ENCODE measurements at places on chromosomes 1 and 21.

DNA sequence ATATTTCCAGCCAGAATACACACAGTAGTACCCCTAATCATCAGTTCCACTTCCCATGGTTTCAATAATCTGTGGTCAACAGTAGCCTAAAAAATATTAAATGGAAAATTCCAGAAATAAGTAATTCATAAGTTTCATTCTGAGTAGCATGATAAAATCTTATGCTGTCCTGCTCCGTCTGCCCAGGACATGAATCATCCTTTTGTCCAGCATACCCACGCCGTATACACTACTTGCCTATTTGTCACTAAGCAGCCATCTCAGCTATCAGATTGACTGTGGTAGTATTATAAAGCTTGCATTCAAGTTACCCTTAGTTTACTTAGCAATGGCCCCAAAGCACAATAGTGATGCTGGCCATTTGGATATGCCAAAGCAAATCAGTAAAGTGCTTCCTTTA, 118.7 kb downstream of the SLC5A9 start:
- DNase-seq, result no peak

DNA sequence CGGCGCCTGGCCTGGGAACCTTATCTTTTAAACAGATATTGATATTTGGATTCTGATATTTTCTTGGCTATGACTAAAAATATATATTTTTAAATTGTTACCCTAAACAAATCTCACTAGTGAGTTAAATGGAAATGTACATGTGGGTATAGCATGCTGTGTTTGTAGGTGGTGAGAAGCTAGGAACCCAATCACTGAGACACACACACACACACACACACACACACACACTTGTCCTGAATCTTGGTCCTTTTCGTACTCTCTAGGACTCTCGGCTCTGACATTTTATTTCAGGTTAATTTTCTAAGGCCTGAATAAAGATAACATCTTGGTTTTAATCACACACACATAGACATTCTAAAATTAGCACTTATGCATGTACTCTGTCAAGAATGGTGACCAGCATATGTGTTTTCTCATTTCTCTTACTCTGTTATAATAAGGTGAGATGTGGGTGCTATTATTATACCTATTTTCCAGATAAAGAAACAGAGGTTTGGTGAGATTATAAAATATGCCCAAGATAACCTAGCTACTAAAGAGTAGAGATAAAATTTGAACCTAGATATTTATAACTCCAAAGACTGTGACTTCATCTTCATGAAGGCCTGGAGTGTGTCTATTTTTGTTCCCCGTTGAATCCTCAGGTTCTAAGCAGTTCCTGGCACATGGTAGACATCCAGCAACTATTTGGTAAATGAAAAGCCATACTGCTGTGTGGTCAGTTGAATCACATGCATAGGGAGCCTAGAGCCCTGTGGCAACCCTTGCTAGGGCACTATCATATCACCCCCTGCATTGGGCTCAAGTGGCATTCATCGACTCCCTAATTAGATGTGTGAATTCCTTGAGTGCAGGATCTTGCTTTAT, 85.0 kb upstream of the RAB3GAP2 start:
- DNase-seq, result no peak

DNA sequence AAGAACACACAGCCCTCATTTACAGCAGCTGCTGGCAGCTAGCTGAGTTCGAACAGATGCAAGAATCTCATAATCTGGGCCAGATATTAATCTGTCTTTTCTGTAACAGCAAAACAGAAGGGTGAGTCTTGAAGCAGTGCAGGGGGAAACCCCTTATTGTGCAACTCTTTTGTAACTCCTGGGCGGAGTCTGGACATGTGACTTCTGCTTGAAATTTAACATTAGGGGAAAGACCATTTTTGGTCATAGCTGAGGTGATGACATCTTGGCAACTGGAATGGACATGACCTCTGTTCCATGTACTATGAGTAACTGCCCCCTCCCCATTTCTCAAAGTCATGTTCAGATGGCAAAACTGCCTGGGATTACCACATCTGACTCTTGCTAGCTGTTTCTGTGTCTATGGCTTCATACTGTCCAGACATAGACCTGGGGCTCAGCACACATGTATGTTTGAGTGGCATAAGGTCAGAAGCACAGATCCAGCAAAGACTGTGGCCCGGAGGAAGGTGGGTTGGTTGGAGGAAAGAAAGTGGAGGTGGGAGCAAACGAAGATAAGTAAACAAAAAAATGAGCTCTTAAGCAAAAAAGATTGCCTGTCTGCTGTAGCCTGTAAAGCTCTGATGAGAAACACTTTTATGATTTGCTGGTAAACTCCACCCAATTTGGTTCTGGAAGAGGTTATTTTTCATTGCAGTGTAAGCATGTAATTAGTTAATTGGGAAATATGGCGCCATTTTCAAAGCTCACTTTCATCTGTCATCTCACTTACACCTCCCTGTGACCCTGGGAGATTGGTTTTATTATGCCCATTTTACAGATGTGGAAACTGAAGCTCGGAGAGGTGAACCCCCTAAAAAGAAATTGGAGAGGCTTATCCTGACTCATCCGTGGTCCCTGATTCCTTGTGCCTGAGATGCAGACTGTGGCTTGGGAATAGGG, 26.1 kb downstream of the ETS2 start:
- no peak for DNase-seq

- no peak for DNase-seq
Observed at GRCh38 chr1:3908886-3909517, 8.9 kb upstream of the C1orf174 start.

DNA sequence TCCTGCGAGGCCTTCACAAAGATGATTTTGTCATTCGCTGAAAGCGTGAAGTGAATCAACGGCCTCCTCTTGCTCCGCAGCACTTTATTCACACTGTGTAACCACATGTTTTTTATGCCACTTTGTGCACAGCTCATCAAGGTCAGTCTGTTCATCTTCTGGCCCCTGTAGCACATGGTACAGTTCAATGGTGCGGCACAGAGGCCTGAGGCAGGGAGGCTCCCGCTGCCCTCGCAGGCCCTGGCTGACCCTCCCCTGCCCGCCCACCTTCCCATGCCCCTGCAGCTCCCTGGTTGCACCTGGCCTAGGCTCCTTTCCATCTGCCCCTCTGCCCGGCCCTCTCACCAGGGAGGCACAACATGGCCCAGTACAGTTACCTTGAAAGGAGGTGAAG, 87.5 kb downstream of the CD247 start:
- no peak for DNase-seq

DNA sequence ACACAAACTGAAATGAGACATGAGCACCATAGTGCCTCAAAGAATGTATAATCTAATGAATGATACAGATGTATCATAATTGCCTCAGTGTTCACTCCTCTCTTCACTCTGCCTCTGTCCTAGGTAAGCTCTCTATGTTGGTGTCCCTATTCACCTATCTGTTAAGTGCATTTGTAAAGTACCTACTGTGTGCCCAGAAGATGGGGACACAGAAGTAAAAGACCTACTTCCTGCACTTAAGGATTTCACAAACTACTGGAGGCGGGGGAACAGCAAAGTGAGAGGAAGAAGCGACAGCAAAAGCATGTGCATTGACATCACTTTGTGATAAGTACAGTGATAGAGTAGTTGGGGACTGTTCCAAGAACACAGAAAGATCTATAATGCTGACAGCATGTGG, 18.1 kb downstream of the RD3 start:
- DNase-seq, result no peak

- DNase-seq, result no peak
Observed at GRCh38 chr1:22754106-22754768, 43.6 kb downstream of the EPHB2 start.

DNA sequence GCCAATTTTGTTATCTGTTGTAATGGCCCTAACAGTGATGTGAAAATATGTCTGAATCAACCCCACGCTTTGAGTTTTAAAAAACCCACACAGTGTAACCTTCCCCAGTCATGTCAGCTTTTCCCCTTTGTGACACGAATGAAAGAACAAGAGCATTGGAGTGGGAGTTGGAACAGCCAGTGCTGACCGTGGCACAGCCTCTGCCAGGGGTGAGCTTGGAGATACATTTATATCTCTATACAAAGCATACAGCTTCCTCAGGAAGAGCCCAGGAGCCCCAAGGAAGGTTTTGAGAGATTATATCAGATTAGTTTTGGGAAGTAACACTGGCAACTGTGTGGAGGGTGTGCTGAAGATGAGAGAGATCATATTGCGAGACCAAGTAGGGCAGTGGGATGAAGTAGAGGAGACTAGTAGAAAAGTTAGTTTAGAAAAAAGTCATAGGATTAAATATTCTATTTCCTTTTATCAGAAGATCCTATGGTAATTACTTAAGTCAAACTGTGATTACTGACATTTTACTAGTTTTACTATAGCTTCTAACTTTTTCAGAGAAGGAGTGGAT, 15.9 kb downstream of the LRRC8B start:
- no peak for DNase-seq

- DNase-seq, result no peak
Observed at GRCh38 chr1:19260211-19261138, 8.9 kb downstream of the MRTO4 start.

- DNase-seq, result no peak
Observed at GRCh38 chr1:6753320-6754140, 31.7 kb upstream of the CAMTA1 start.

DNA sequence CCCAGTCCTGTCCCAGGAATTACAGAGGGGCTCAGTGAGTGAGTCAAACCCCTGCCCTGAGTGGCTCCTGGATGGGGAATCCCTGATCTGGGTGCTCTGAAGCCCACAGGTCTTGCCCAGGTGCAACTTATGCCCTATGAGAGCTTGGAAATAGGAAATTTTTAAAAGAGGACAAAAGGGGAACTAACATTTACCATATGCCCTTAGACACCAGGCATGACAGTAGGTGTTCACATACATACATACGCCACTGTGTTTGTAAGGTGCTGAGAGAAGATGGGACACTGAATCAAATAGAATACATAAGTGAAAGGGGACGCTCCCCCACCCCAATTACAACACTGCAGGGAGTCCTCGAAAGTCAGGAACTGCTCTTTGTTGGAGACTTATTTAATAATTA, 1.4 kb downstream of the CFAP45 start:
- DNase-seq, result no peak

- DNase-seq, result no peak
Observed at GRCh38 chr1:195236991-195237889, 1371.0 kb downstream of the KCNT2 start.

Measured in stimulated activated CD8-positive, alpha-beta memory T cell treated with anti-CD3 and anti-CD28 coated beads, Interleukin-4, amount 100 ng/mL, for 4 hours (primary cell).